ENCODE measurements at places on chromosomes 3 and 15. TPM values are rescaled to one million over a fixed set of nuclear protein-coding genes. Genes with fewer than 3 reads are reported as not detected.

TNNC1 gene
- polyA plus RNA-seq = 5.4 TPM

SPRED1 gene
- polyA plus RNA-seq = 0.16 TPM

TAGLN3 gene
- not detected for polyA plus RNA-seq

CX3CR1 gene
- polyA plus RNA-seq = 0.16 TPM

GCSAM gene
- 16.9 TPM for polyA plus RNA-seq

CLRN1 gene
- not detected for polyA plus RNA-seq

SENP8 gene
- polyA plus RNA-seq = 0.07 TPM

LRRC49 gene
- 0.22 TPM for polyA plus RNA-seq

GOLGA6D gene
- polyA plus RNA-seq = not detected

CEP70 gene
- polyA plus RNA-seq = 1.00 TPM

TGM5 gene
- not detected for polyA plus RNA-seq

SHC4 gene
- polyA plus RNA-seq = 0.04 TPM

MYO9A gene
- polyA plus RNA-seq = 6.2 TPM

TBC1D5 gene
- polyA plus RNA-seq = 27.8 TPM

GHRL gene
- polyA plus RNA-seq = 3.0 TPM

ZWILCH gene
- 2.8 TPM for polyA plus RNA-seq

CYP8B1 gene
- not detected for polyA plus RNA-seq

FILIP1L gene
- 0.48 TPM for polyA plus RNA-seq

ACKR4 gene
- polyA plus RNA-seq = 0.21 TPM

SLC7A14 gene
- polyA plus RNA-seq = not detected

CRYGS gene
- polyA plus RNA-seq = 3.6 TPM

SKOR1 gene
- 0.37 TPM for polyA plus RNA-seq

ACAN gene
- not detected for polyA plus RNA-seq

GPR62 gene
- polyA plus RNA-seq = not detected

TGM4 gene
- not detected for polyA plus RNA-seq

SCAANT1 gene
- not detected for polyA plus RNA-seq

FGF7 gene
- polyA plus RNA-seq = not detected

C2CD4A gene
- not detected for polyA plus RNA-seq

OR5K2 gene
- not detected for polyA plus RNA-seq

ZNF80 gene
- polyA plus RNA-seq = 0.04 TPM

FMN1 gene
- polyA plus RNA-seq = 0.40 TPM

PIERCE2 gene
- 0.23 TPM for polyA plus RNA-seq

MAP1A gene
- polyA plus RNA-seq = 0.03 TPM

FEZF2 gene
- not detected for polyA plus RNA-seq

MYZAP gene
- 2.8 TPM for polyA plus RNA-seq

RBP2 gene
- not detected for polyA plus RNA-seq

PLA2G4D gene
- not detected for polyA plus RNA-seq

USF3 gene
- 9.8 TPM for polyA plus RNA-seq

BCHE gene
- polyA plus RNA-seq = not detected

COL6A6 gene
- polyA plus RNA-seq = not detected

SPSB4 gene
- not detected for polyA plus RNA-seq

CCNB2 gene
- polyA plus RNA-seq = 1.0 TPM

Measured in B cell (primary cell).